Cardiac muscle cell (in vitro differentiated cells and primary cell): ENCODE measurements at places on chromosomes 5 and 9. TPM values are rescaled to one million over a fixed set of nuclear protein-coding genes. Genes with fewer than 3 reads are reported as not detected.

KIF24 gene
- total RNA-seq, result 2.7 and 5.8 TPM in 2 replicates

PRR16 gene
- 2.3 and 3.8 TPM in 2 replicates for total RNA-seq

CENPK gene
- total RNA-seq, result 7.1 and 10.8 TPM in 2 replicates

FOXB2 gene
- total RNA-seq, result not detected in 2 replicates

ARHGEF37 gene
- total RNA-seq, result 4.2 and 7.6 TPM in 2 replicates

SOX30 gene
- total RNA-seq, result 0.07 TPM in 1 of 2 replicates, not detected in the other

LCN9 gene
- not detected in 2 replicates for total RNA-seq

FUT7 gene
- total RNA-seq, result not detected in 2 replicates

SECISBP2 gene
- 18.6 and 20.5 TPM in 2 replicates for total RNA-seq

PRSS3 gene
- total RNA-seq, result not detected in 2 replicates

ANKRD34B gene
- total RNA-seq, result not detected in 2 replicates

SAP30L gene
- total RNA-seq, result 15.5 and 20.8 TPM in 2 replicates

NUTM2F gene
- total RNA-seq, result 1.7 TPM in 1 of 2 replicates, not detected in the other

PPP1R26 gene
- total RNA-seq, result 43.1 and 62.2 TPM in 2 replicates

TICAM2 gene
- 0.28 and 0.63 TPM in 2 replicates for total RNA-seq

PTPRD gene
- total RNA-seq, result 181 and 287 TPM in 2 replicates

NR2F1 gene
- total RNA-seq, result 1.3 and 1.5 TPM in 2 replicates

ASPN gene
- not detected in 2 replicates for total RNA-seq

MYOZ3 gene
- total RNA-seq, result 2.1 and 6.8 TPM in 2 replicates

TMEM252 gene
- not detected in 2 replicates for total RNA-seq

PCDHGB3 gene
- 0.71 and 1.2 TPM in 2 replicates for total RNA-seq

NUTM2G gene
- 0.33 TPM in 1 of 2 replicates, not detected in the other for total RNA-seq

MARCHF11 gene
- total RNA-seq, result 3.0 and 5.1 TPM in 2 replicates

JAK2 gene
- 6.0 and 6.6 TPM in 2 replicates for total RNA-seq

DOLPP1 gene
- total RNA-seq, result 18.0 and 19.3 TPM in 2 replicates

FAM78A gene
- total RNA-seq, result 39.6 and 42.6 TPM in 2 replicates

IFNA2 gene
- not detected in 2 replicates for total RNA-seq

TMC1 gene
- total RNA-seq, result not detected in 2 replicates

SUSD3 gene
- not detected in 2 replicates for total RNA-seq

INSL4 gene
- total RNA-seq, result not detected in 2 replicates

FBP2 gene
- not detected in 2 replicates for total RNA-seq

LECT2 gene
- not detected in 2 replicates for total RNA-seq

SLC34A3 gene
- total RNA-seq, result 0.25 TPM in 1 of 2 replicates, not detected in the other

CARTPT gene
- total RNA-seq, result not detected in 2 replicates

PTGES gene
- 1.4 and 1.9 TPM in 2 replicates for total RNA-seq

CCNO gene
- 0.14 and 0.51 TPM in 2 replicates for total RNA-seq

OTP gene
- not detected in 2 replicates for total RNA-seq

PCDHGB6 gene
- 28.7 and 48.6 TPM in 2 replicates for total RNA-seq

LHX2 gene
- total RNA-seq, result 0.53 and 1.3 TPM in 2 replicates

SPARC gene
- total RNA-seq, result 130 and 216 TPM in 2 replicates
